ENCODE measurements at places on chromosomes 7 and 10.

DNA sequence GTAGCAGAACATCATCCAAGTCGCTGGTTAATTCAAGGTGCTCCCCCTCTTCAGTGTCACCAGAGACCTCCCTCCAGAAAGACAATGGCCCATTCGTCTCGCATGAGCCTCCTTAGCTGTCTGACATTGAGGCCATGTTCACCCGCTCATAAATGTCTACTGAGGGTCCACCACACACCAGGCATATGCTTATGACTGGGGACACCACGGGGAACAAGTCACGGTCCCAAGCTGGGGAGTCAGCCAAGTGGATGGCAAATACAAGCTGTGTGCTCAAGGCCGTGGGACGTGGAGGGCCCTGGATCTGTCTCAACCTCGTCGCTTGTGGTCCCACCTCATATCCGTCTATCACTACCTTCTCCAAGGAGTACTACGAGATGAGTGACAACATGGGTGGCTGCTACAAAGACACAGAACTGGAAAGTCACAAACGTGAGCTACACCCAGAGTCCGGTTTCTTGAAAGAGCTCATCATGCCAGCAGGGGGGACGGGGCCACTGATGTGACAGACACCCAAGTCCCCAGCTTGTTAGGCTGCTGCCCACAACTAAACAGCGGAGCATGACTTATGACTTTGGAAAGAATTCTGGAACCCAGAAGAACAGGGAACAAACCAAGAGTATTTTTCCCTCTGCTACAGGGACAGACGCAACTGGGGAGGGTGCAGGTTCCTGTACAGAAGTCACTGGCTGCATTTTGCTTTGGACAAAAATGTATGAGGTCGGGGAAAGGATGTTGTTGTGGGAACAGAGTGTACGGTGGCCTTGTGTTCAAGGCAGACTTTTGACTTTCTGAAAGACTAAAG is 189.6 kb downstream of the COBL start:
- no peak for DNase-seq

GRCh38 chr7:49513911-49514310 is 259.5 kb upstream of the VWC2 start:
- DNase-seq: no peak

DNA sequence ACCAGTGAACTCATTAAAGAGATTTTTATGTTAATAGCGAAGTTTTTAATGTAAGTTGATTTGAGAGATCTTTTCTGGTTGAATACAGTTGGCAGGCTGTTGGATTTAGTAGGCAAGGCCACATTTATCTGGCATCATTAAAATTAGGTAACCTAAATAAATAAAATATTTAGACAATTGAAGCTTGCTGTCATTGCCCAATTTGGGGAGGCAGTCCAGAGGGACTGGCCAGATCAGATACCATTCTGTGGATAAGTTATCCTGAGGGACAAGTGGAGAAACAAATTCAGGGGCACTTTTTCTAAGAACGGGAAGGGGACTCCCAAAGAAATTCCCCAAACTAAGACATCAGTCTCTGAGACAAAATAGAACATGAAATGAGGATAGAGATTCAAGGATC is 397.8 kb downstream of the GFRA1 start:
- DNase-seq: no peak

DNA sequence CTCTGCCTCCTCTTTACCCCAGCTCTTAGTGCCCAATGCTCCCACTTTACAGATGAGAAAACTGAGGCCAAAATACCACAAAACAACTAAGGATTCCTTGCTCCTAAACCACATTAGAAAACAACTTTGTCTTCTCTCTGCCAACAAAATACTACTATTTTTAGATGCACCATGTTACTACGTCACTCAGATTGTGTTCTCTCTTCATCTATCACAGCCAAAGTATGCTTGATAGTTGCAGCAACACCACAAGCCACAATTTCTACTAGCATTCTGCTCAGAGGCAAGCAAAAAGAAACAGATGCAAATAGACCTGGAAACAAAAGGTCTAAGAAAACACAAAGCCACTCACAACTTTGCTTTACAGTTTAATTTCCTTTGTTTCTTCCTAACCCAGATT is 3.3 kb upstream of the PDE1C start:
- no peak for DNase-seq

Data from NCI-H2081 (cell line).